ENCODE measurements at places on chromosomes 1 and 21.

GRCh38 chr1:109847251-109847650 lies 63.4 kb upstream of the CSF1 start:
- no peak for DNase-seq

- DNase-seq: no peak
Measured at GRCh38 chr1:220391491-220391890, 119.2 kb upstream of the RAB3GAP2 start.

DNA sequence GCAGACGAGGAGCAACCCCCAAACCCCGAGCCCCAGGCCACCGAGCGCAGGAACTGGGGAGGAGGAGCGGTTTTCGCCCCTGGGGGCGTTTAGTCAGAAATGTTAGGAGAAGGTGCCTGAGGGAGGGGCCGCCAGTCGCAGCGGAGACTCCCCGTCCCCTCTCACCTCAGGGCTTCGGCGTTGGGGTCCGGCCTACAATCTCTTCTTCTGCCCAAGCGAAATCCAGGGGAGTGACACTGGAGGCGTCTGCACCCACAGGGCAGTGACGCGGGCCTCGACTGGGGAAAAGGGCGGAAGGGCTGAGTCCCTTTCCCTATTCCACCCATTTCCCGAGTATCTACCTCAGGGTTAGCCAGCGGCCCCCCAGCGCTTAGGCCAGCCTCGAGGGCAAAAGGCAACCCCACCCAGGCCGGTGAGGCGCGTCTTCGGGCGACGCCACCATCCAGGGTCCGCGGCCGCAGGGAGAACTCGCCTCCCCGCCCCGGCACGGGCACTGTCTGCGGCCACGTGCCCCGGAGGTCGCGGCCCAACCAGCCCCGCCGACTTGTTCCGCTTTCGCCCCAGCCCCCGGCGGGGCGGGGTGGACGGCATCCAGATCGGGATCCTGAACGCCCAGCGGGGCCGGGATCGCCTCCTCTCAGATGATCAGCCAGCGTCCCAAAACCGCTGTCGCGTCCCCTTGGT lies 118.7 kb upstream of the BARHL2 start:
- no peak for DNase-seq

DNA sequence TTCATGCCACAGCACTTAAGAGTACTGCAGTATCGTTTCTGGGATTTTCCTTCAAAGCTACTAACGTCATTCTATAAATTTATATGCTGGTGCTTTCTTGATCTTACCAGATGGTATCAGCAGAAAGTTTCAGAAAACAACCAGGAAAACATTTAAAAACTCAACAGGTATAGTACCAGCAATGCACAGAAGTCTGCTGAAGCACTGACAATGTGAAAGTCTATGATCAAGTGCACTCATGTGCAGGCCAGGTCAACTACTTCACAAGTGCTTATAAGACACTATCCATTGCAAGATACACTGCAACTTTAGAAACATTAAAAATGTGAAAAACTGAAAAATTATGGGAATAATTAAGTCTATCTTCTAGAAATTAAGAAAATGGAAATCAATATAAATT lies 34.7 kb downstream of the LYST start:
- no peak for DNase-seq

- no peak for DNase-seq
Measured at GRCh38 chr1:164565357-164565756, 6.4 kb downstream of the PBX1 start.

DNA sequence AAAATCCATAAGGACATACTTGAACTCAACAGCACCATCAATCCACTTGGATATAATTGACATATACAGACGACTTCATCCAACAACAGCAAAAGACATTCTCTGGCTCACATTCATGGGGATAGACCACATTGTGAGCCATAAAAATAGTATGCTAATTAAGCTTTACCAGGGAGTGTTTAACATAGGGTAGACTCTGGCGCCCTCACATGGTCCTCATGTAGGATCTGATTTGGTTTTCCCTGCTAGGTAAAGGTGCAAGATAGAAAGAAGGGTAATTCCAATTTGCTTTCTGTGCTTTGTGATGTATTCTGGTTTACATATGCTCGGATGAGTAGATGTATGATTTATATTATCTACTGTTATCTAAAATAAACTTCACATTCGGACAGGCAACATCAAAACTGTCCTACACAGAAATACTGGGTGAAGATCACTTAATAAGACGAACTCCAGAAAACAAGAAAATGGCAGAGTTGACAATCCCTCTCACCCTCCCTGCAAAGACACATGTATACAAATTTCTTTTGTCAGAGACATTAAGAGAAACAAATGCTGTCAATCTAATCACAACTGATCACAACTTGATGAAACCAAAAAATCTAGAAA lies 27.7 kb downstream of the CR1L start:
- DNase-seq: peak; percentile 25
